ENCODE measurements at places on chromosomes 3 and 15.

- DNase-seq = no peak
These were observed 299 bp downstream of the TYRO3 start for GRCh38 chr15:41559239-41559782.

DNA sequence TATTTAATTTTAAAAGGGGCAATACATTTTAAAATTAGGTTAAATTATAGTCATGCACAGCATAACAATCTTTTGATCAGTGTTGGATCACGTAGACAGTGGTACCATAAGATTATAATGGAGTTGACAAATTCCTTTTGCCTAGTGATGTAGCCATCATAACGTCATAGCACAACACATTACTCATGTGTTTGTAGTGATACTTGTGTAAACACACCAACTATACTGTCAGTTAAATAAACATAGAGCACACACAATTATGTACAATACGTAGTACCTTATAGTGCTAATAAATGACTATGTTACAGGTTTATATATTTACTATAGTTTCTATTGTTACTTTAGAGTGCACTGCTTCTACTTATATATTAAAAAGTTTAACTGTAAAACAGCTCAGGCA, 31.2 kb downstream of the FOXB1 start:
- DNase-seq = no peak

- DNase-seq = no peak
These were observed 29.0 kb downstream of the MAP6D1 start for GRCh38 chr3:183796372-183796771.

GRCh38 chr3:195855471-195856409, 44.0 kb upstream of the MUC4 start:
- no peak for DNase-seq

GRCh38 chr3:13665582-13666226, 116.8 kb downstream of the FBLN2 start:
- no peak for DNase-seq

GRCh38 chr3:9909221-9910013, 6.8 kb downstream of the IL17RE start:
- peak; percentile 55 for DNase-seq

DNA sequence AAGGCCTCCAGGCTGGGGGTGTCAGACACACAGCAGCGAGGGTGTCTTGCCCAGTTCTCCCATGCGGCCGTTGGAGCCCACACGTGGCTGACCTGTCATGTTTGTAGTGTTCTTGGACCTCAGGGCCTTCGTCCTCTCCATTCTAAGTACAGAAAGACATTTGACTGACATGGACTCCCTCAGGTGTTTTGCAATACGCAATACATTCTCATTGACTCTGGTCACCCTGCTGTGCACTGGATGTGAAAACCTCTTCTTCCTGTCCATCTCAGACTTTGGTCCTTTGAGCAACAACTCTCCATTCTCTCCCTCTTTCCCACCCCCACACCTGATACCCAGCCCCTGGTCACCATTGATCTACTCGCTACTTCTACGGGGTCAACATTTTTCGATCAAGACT, 28.9 kb upstream of the ACAD9 start:
- DNase-seq = no peak

- DNase-seq = no peak
These were observed 48.7 kb downstream of the PPM1L start for GRCh38 chr3:160804762-160805161.

DNA sequence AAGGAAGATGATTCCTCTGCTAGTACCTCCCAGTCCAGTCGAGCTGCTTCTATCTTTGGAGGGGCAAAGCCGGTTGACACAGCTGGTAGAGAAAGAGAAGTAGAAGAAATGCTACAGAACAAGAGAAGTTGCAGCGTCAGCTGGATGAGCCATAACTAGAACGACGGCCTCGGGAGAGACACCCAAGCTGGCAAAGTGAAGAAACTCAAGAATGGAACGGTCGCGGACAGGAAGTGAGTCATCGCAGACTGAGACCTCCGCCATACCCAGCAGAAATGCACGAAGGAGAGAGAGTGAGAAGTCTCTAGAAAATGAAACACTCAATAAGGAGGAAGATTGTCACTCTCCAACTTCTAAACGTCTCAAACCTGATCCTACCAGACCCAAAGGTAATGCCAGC, 19.0 kb upstream of the PARP14 start:
- DNase-seq = no peak

GRCh38 chr15:74995779-74996765, 709 bp downstream of the SCAMP5 start:
- peak; percentile 77 for DNase-seq

DNA sequence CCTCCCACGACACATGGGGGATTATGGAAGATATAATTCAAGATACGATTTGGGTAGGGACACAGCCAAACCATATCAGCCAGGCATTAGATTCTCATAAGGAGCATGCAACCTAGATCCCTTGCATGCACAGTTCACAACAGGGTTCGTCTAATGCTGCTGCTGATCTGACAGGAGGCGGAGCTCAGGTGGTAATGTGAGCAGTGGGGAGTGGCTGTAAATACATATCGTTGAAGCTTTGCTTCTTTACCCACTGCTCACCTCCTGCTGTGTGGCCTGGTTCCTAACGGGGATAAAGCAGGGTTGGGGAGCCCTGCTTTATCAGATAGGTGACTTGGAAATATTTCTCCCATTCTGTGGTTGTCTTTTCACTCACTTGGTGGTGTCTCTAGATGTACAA, 14.8 kb downstream of the DOCK3 start:
- DNase-seq = no peak

GRCh38 chr3:11924518-11924917, 77.8 kb upstream of the TAMM41 start:
- no peak for DNase-seq

DNA sequence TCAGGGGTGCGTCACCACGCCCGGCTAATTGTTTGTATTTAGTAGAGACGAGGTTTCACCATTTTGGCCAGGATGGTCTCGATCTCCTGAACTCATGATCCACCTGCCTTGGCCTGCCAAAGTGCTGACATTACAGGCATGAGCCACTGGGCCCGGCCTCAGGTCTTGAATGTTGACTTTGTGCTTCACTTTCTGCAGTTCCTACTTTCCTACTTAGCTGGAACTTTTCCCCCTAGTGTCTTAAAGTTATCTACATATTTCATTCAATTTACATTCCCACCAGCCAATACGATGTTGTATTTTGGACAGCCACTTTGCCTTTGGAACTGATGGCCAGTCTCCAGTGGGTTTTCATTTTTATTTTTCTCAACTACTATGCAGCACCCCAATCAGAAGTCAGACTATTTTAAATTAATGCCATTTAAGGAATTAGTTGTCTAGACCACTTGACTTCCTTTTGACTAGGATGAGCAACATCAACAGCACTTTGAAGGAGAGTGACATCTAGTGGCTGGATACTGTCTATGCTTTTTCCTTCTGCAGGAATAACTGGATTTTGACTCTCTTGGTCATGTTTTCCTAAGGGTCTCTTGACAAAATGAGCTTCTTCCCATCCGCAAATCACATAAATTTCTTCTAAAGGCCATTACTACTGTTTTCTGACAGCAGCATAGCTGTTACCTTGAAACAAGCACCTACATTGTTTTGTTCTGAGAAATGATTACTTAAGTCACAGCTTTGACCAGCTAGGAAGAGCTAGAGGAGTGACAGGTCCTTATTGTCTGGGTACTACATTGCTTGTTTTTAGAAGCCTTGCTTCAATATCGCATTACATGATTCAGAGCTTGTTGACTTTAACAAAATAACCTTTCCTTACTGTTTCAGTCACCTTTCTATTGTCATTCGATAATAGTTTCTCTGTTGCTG, 140.2 kb downstream of the ITPR1 start:
- no peak for DNase-seq

- DNase-seq = no peak
These were observed 57.1 kb upstream of the FXR1 start for GRCh38 chr3:180855364-180855763.

Measured in upper lobe of left lung (tissue), 6 donors.